ENCODE measurements at places on chromosomes 2 and 18.

DNA sequence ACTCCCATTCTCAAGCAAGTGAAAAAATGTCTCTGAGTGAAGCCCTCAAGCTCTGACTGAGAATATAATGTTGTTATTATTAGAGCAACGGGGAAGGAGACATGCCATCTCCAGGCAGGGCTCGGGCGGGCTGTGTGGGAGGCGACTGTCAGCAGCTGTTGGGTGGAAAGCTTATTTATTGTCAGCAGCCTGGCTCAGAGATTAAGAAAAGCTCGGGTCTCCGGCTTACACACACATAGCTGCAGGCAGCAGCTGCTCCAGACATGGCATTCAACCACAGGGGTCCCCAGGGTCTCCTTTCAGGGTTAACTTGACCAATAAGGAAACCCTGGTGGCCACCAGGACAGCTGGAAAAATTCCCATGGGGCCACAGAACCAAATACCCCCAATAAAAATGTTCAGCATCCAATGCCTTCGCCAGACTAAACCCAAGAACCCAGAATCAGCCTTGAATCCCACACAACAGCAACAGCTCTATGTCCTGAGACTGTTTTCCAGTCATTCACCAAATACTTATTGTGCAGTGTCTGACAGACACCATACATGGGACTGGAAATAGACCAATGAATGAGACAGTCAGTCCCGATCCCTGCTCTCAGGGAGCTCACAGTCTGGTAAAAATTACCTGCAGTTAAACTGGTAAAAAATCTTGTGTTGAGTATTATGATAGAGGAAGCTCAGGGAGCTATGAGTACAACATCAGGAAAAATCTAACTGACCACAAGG is 70.5 kb upstream of the RTN4 start:
- DNase-seq = no peak

DNA sequence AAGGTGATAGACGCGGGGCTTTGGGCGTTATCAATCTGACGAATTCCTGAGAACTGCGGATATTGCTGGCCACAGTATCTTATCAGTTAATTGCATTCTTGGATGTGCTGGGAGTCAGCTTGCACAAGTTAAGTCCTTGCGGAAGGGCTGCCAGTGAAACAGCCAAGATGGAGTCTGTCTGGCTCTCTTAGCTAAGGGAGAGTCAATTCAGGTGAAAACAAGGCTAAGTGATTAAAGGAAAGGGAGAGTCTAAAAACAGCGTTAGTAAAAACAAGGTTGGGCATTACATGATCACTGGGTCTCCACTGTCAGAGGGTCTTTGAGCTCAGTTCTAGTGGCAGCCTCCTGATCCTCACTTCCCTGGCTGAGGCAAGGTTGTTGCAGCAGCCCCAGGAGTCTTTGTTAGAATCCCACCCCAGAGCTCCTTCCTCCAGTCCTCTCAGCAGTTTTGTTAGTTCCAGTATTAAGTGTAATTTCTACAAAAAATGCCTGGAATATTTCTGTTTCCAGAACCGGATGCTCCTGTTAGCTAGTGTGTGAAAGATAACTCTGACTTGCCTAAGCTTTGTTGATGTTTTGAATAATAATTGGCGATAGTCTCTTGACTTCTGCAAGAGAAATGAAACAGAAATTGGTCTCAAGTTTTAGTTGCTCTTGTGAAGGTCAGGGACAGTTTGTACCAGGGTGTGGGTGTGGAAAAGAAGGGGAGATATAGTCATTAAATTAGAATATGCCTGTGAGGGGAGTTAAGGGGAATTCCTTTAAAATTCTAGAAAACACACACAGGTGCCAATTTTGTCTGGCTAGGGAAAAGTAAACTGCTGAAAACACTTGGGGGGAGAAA is 10.6 kb downstream of the CFLAR start:
- DNase-seq = no peak

GRCh38 chr2:40458271-40458794 is 6.4 kb upstream of the SLC8A1 start:
- DNase-seq = no peak

GRCh38 chr2:25566694-25567093 is 106.7 kb downstream of the DTNB start:
- DNase-seq = no peak

- no peak for DNase-seq
Observed at GRCh38 chr2:236818281-236819045, 248.8 kb downstream of the ACKR3 start.

DNA sequence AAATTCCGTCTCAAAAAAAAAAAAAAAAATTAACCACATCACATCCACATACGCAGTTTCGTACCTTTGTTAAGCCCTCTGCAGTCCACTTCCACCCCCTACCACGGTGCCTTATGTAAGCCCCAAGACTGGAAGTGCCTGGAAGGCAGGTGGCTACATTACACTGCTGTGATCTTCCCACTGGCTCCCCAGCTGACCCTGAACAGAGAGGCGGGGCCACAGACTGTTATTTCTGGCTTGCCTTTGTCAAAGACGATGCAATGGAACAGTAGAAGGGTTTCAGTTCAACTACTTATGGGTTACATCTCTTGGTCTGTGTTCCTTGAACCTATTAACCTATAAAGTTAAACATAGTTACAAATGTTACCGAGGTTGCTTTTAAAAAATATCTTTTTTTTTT is 15.7 kb upstream of the COX7A2L start:
- no peak for DNase-seq

DNA sequence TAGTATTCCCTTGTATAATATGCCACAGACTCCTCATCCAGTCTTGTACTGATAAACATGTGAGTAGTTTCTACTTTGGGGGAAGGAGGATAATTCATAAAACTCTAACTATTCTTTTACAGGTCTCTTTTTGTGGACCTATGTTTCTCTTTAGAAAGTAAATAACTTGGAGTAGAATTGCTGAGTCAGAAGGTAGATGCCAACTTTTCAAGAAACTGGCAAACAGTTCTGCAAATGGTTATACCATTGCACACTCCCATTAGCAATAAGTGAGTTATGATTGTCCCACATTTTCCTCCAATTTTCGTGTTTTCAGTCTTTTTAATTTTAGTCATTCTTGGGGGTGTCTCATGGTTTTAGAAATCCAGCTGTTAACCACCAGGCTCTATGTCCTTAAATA is 477.2 kb upstream of the LRRTM4 start:
- no peak for DNase-seq

DNA sequence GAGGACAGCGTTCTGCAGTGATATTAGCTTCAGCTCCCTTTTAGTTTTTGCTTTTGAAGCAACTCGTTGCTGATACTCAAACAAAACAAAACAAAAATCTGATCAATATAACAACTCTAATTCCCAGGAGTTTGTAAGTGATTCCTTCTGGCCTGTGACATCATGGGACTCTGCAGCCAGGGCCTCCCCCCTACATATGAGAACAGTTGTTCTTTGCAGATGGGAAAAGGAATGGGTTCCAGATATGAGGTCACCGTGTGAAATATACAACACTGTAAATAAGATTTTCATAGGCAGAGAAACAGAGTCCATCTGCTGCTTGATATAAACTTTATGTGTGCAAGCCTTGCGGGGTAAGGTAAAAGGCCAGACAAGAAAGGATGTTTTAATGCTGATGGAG is 56.7 kb downstream of the DIS3L2 start:
- DNase-seq = no peak

GRCh38 chr2:24818721-24819167 is 25.5 kb downstream of the CENPO start:
- no peak for DNase-seq

DNA sequence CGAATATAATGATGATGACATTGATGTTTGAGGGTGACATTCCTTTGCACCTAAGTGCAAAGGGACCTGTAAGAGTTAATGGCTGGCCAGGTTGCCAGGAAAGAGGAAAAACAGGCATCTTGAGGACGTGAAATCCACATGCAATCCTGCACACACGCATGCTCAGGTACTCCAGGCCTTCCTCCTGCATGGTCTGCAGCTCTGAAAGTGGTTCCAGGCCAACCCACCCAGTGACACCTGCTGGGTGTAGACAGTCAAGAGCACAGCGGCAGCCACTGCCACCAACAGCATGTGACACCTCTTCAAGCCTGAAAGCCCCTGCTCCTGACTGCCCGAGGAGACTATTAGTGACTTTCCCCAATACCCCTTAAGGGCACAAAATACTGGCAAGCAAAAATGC is 101.6 kb downstream of the PIEZO2 start:
- DNase-seq = no peak

DNA sequence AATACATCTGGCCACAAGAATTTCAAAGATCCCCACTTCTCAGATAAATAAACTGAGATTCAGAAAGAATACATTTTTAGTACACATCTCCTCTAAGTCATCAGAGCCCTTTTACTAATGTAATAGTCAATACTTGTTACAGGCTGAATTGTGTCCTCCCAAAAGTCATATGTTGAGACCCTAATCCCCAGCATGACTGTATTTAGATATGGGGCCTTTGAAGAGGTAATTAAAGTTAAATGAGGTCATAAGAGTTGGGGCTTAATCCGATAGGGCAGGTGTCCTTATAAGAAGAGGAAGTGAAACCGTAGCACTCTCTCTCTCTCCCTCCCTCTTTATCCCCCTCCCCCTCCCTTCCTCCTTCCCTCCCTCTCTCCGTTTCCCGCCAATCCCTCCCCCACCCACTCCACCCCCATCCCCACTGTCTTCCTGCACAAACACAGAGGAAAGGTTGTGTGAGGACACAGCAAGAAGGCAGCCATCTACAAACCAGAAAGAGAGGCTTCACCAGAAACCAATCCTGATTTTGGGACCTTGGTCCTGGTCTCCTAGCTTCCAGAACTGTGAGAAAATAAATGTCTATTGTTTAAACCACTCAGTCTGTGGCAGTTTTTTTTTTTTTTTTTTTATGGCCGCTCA is 66.6 kb upstream of the ZNF397 start:
- DNase-seq = no peak

DNA sequence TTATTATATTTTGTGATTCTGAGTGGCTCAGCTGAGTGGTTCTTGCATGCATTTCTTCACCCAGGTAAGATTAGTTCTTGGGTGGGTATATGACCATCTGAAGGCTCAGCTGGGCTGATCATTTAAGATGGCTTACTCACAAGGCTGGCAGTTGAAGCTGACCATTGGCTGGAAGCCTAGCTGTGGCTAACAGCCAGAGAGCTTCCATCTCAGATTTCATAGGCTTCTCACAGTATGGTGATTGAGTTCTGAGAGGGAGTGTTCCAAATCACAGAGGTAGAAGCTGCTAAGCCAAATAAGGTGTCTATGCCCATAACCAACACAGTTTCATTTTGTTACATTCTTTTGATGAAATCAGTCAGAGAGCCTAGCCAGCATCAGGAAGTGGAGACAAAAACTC is 117.4 kb upstream of the RPRM start:
- no peak for DNase-seq
